ENCODE measurements at places on chromosomes 5 and 9. TPM values are rescaled to one million over a fixed set of nuclear protein-coding genes. Genes with fewer than 3 reads are reported as not detected.

Gene SPATA31C1
- not detected for total RNA-seq

Gene IL4
- not detected for total RNA-seq

Gene IFNB1
- total RNA-seq: not detected

DNA sequence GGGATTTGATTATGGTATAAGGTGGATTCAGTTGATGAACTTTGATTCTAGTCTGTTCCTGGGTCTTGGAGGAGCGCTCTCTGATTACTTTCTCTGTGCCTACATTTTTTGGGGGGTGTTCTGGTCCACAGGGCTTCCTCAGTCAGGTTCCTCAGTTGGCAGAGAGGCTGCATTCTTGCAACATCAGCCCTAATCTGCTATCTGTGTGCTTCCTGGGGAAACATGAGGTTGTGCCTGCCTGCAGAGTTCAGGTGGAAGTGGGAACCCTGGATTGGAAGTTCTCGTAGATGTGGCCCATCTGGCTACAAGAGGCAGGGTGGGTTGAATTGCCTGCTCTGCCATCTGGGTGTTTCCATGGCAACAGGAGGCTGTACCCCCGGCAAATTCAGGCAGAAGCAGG is 24.5 kb downstream of the POLK start:
- H3K4me3 ChIP-seq: no peak overlapping the region
- H3K27me3 ChIP-seq: no peaks in the 10 kb centered on the region
- H3K4me1 ChIP-seq: peaks cover 13% of the 10 kb centered on the region

- no peaks in the 10 kb centered on the region for H3K36me3 ChIP-seq
- DNase-seq: no peak
- no peaks in the 10 kb centered on the region for H3K27me3 ChIP-seq
- H3K27ac ChIP-seq: no peak overlapping the region
These were observed 225.9 kb upstream of the MAP3K1 start for GRCh38 chr5:56589481-56589860.

DNA sequence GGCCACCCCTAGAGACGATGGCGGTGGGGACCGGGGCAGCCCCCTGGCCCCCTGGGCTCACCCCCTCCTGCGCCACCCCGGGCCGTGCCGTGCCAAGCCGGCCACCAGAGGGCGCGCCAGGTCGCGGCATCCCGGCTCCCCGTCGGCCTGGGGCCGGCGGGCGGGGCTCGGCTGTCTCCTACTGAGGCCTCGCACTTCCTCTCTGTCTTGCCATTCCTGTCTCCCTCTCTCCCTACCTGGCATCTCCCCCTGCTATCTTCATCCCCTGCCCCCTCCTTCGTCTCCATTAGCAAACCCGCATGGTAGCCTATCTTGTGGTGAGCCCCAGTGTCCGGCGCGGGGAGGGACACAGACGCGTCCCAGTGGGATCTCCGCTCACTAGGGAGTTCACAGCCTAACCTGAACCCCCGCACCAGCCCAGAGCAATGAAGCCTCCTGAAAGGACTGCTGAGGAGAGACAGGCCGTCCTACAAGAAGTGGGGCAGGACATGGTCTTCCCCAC is 29.8 kb upstream of the FABP6 start:
- no peaks in the 10 kb centered on the region for H3K36me3 ChIP-seq
- H3K4me3 ChIP-seq: peak overlapping the region; percentile 48
- no peak for DNase-seq
- peak overlapping the region; percentile 44 for H3K27ac ChIP-seq

GRCh38 chr9:64066736-64067368 is 1218.2 kb downstream of the FOXD4L5 start:
- H3K4me3 ChIP-seq: no peak overlapping the region
- no peaks in the 10 kb centered on the region for H3K27me3 ChIP-seq
- H3K4me1 ChIP-seq: no peaks in the 10 kb centered on the region
- no peak for DNase-seq
- H3K36me3 ChIP-seq: no peaks in the 10 kb centered on the region

All from vagina (tissue), 2 donors.